ENCODE measurements at places on chromosomes 6 and 20.
A peak's percentile ranks its signal among the peaks of the same experiment; 100 is the strongest.

GRCh38 chr6:21340573-21340972 lies 253.0 kb upstream of the SOX4 start:
- DNase-seq = no peak

DNA sequence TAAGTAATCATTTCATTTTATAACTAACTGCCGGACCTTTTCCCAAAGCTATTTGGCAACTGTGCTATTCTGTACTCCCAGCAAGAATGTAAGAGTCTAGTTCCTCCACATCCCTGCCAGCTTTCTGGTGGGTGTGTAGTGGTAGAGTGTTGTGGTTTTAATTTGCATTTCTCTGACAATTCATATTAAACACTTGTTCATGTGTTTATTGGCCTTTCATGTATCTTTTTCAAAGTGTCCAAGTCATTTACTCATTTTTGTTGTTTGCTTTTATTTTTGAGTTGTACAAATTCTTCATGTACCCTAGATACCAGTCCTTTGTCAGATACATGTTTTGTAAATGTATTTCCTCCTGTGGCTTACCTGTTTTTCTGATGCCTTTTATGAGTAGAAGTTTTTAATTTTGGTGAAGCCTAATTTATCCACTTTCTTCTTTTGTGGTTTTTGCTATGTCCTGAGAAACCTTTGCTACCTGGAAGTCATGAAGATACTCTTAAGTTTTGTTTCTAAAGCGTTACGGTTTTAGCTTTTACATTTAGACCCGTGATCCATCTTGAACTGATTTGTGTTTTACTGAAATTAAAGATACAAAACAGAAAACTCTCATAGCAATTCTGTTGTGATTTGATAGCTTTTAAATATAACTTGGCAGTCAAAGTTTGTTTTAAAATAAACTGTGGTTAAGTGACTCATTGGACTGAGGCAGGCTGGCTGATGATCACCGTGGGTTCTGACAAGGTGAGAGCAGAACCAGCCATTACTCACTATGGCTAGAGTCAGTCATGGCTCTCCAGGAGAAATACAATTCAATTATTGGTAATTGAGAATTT lies 8.0 kb downstream of the MYLIP start:
- DNase-seq = no peak

- DNase-seq = peak; percentile 72
These were observed 98.3 kb downstream of the RAMACL start for GRCh38 chr6:166488076-166488685.

DNA sequence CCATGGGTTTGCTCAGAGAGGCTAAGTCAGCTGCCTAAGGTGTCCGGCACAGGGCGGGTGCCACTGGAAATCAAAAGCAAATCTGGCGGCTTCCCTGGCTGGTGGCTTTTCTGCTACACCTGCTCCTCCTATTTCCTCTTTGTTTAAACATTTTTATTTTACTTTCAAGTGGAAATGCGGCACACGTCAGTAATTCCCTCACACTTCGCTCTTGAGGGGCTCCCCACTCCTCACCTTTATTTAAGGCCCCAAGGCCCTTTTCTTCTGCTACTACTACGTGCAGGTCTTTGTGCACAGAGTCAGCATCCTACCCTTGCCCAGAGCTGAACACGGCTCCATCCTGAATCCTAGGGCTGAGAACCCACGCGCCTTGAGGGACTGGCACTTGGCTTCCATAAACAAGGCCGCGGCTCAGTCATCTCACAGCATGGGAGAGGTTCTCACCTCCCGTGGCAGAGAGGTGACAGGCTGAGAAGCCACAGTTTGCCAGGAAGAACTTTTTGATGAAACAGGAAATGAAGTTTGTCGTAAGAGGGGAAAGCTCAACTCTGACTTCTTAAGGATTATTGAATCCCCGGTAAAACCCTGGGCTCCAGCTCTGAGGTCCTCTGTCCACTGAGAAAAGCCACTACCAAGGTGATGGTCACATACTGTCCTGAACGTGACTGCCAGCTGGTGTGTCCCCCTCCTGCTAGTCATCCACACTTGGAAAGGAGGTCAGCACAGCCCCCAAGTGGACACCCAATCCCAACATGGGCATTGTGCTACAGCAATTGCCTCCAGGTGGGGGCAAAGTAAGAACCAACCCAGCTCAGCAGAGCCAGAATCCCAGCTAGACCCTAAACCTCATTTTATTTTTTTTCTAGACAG lies 48.0 kb downstream of the NFATC2 start:
- peak; percentile 19 for DNase-seq

DNA sequence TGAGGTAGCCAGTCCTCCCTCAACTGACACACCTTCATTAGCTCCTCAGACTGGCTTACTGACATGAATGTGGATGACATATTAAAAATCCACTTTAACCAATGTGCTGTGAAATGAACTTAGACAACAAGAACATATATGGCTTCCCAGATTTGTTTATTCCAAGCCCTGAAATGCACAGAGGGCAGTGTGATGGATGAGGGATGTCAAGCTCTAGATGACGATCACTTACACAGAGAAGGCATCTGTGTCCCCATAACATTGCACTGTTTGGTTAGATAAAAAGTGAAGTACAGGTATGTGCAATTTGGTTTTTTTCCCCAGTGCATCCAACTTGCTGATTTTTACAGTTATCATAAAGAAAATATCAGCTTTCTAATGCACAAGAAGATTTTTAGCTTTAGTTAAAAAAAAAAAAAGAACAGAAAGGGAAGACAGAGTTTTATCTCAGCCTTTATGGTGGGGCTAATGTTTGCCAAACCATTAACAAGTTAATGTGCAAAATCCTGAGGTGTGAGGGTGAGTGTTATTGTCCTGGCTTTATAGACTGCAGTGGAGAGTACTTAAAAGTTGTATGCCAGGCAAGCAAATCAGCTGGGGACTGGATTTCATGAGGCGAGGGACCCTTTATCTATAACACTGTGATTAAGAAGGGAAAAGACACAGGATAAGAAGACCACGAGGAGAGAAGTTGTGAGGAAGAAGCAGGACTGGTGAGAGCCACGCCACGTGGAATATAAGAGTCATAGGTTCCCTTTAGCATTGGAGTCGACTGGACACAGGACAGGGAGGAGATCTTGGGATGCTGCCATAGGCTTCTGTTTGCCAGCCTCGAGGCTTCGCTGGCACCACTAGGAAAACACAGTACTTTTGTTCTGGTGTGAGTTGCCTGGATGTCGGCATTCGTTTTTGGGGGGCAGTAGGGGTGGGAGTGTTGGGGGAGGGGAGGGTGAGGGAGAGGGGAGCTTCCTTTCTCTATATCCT lies 90.0 kb upstream of the BACH2 start:
- no peak for DNase-seq

DNA sequence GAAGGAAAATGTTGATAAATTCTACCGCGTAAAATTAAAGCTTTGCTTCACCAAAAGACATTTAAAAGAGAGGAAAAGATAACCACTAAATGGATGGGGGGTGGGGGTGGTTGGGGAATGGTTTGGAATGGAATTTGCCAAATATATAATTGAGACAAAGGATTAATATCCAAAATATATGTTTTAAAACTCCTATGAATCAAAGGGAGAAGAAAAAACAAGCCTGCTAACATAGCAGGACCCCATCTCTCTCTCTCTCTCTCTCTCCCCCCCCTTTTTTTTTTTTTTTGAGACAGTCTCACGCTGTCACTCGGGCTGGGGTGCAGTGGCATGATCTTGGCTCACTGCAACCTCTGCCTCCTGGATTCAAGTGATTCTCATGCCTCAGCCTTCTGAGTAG lies 13.4 kb upstream of the NR2E1 start:
- DNase-seq = no peak

DNA sequence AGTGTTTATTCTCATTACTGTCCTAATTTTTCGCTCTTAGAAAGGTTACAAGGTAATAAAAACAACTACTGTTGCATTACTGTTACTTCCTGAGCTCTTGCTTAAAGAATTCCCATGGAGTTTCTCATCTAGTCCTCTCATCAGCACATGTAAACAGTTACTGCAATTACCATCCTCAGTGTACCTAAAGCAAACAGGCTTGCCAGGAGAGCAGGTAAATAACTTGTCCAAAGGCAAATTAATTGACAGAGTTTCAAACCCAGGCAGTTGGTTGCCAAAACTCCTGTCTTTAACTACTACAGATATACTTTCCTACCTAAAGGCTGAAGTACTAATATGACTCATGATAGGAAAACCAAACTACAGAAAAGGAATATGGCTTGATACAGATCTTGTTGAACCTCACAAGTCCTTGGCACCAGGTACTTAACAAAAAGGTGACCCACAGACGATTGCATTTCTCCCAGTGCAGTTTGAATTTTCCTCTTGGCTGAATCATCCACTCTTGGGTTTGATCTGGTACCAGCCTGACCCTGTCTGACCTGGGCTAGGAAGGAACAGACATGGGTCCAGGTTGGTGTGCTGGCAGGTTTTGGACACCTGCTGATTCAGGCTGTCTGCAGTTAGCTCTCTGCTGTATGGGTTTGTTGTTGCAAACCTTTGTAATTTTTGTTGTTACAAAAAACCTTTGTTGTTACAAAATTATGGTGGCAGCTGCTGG lies 153.0 kb downstream of the CFAP61 start:
- DNase-seq = no peak

DNA sequence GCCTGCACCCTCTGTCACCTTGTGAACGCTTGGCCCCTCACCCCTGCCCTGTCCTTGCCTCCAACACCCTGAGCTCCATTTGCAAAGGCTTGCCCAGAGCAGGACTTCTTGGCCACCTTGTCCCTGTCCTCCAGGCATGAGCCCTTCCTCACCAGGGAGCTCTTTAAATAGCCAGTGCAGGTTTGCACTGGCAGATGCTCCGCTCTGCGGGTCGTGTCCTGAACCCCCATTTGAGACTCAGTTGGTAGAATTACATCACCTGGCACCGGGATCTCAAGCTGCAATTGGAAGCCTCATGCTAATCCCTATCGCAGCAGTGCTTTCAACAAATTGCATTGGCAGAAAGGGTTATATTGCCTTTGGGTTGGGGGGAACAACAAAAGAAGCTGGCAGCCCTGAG lies 85.9 kb downstream of the TRMT6 start:
- no peak for DNase-seq

DNA sequence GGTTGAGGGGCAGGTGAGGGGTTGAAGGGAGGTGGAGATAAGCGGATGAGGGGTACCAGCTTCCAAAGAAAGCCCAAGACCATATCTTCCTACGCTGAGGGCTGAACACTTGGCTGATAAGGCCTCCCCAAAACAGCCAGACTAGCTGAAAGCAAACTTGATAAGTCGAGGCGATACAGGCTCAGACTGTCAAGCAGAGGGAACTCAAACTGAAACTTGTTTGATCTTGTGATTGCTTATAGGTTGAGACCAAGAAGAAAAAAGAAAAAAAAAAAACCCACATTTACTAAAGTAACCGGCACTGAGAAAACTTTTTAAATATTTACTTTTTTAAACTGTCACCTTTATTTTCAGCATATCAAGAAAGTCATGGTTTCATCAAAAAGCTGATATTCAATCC lies 73.6 kb downstream of the TRERF1 start:
- no peak for DNase-seq

DNA sequence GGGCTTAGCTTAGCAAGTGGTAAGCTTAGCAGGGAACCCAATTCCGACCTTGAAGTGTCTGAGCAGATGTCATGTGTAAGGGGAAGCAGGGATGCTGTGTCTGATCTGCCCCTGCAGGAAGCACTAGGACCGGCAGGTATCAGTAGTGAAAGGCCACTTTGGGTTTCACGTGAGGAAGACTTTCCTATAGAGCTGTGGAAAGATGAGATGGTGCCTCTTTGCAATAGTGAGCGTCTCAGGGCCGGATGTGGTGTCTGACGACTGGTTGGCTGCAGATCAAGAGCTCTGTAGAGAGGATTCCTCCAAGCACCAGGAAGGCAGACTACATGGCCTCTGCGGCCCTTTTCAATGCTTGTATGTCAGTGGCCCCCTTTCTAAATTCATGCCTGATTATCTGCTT lies 98.3 kb downstream of the TIAM2 start:
- peak; percentile 9 for DNase-seq

DNA sequence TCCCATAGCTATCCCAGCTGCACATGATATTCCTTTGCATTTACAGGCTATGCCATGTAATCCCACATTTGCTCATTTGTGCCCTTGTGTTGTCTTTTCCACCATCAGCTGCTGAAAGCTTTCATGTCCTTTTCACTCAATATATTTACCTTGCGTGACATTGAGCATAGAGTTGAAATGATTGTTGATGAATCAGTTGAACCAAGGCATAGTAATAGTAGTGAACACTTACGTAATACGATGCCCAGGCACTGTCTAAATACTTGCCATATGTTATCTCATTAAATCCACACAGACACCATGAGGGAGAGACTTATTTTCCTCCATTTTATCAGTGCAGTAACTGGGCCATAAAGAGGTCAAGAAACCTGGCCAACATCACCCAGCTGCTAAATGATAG lies 13.1 kb downstream of the RNF8 start:
- no peak for DNase-seq

DNA sequence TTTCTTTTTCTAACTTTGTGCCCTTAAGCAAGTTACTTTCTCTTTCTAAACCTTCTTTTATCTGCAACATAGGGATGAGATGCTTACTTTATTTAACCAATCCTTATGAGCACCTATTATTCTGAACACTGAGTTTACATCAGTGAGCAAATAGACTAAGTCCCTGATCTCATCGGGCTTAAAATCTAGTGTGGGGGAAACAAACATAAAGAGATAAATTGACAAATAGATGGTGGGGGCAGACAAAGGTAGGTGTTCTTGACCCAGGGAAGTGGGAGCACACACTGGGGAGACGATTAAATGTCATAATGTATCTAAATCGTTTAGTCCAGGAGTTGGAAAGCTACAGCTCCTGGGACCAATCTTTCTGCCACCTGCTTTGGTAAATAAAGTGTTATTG lies 129.6 kb downstream of the TFAP2C start:
- DNase-seq = no peak

- DNase-seq = no peak
These were observed 390.2 kb downstream of the TENT5A start for GRCh38 chr6:81362246-81362645.

GRCh38 chr6:132192631-132193030 lies 208.6 kb downstream of the MOXD1 start:
- DNase-seq = no peak

DNA sequence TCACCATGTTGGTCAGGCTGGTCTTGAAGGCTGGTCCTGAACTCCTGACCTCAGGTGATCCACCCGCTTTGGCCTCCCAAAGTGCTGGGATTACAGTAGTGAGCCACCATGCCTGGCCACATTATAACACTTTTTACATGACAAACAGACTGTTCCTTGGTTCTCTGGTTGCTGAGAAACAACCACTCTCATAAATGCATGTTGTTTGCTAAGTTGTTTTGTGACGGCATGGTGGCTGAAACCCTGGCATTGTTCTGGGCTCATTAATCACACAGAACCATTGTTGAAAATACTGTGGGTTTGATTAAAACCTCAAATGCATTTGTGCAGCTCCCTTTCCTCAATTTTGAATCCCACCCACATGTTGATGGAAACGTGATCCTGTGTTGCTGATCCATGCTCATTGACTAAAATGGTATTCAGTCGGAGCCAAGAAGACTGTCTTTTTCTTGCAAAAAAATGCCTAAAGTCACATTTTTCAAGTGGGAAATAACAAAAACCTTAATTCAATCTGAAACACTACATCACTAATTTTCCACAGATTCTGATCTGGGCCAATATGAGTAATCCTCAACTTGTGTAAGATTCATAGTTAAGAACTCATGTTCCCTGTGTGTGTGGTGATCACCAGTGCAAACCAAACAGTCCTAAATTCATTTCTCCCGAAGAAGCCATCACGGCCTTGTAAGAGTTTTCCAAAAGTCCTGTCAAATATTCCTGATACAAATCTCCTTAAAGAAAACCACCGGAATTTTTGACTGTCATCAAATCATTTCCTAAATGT lies 132.8 kb downstream of the FNDC1 start:
- no peak for DNase-seq

GRCh38 chr6:135791441-135791840 lies 60.1 kb upstream of the PDE7B start:
- DNase-seq = no peak
